ENCODE measurements at places on chromosomes 3 and 15.

DNA sequence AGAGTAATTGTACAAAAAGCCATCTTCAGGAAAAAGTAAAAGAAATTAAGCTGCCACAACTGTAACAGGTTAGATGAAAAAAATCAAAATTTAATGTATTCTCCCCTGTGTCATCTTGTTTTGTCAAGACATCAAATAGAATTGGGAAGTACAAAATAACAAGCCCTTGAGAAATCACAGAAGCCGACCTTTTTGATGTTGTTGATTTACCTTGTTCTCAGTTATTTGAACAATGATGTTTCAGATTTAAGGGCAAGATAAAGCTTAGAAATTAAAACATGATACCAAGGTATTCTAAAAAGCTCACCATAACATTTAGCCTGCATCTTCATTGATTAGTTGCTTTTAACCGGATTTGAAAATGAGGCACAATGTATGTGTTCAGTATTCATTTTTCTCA, 523.0 kb downstream of the FOXP1 start:
- DNase-seq, result no peak

GRCh38 chr15:69014454-69014853, at the start of gene NOX5:
Gene NOX5 (plus strand): TSS chr15:69014695. CDS start chr15:69014736, 41 bp downstream.
- DNase-seq, result peak; percentile 4

- DNase-seq, result no peak
Observed at GRCh38 chr15:39357480-39358268, 223.2 kb upstream of the THBS1 start.

DNA sequence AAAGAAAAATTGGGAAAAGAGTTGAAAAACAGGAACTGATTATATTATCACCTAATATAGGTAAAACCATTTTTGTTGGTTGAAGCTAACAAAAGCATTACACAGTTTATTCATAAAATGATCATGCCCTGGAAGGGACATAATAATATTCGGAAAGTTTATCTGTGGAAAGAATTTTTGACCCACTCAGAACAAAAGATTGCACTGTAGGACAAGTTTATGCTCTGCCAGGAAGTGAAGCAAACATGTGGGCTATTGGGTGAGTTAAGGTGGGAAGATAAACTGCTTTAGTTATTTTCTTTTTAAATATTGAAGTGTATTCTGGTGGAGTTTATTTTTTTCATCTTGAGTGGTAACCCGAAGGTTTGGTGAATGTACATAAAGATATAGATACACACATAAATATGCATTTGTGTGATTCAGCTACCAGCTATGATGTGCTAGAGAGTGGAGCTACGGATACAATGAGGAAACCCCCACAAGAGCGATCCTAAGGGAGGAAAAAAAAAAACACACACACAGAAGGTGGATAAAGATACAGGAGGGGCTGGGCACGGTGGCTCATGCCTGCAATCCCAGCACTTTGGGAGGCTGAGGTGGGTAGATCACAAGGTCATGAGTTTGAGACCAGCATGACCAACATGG, 506.4 kb upstream of the THBS1 start:
- DNase-seq, result no peak

DNA sequence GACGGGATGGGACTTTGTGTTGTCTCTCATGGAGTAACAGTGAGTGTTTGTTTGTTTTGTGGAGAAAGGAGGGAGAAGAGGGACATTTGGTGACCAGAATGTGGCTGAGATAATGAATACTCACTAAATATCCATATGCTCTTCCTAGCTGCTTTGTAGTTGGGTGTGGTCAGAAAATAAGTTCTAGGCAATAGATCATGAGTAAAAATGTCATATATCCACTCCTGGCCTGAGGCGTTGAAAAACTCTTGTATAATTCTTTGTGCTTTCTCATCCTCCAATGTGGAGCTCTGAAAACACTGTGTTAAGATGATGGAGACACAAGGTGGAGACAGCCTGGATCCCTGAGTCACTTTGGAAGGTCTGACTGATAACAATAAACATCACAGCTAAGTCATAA, 28.0 kb upstream of the IL16 start:
- DNase-seq, result no peak

DNA sequence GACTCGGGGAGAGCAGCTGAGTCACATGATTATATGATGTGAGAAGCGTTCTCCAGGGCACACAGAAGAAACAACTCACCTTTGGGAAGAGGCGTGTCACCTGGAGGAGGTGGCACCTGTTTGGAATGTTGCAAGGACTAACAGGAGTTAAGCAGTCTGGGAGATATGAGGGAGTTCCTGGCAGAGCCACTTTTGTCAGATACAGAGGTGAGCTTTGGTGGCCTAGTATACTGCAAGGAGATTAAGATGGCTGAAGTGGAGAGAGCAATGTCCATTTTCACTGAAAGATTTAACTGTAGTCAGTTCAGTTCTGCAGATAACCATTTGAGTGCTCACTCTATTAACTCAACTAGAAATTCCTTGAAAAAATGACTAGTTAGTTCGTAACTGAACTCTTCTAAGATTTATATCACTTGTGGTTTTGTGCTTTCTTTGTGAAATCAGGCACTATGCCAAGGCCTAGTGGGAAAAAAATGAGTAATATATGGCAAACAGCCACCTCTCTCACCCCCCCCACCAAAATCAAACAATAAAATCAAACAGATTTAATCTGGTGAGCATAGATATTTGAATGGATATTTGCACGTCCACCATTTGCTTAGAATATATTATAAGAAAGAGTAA, 61.3 kb downstream of the CRYBG3 start:
- DNase-seq, result peak; percentile 48

DNA sequence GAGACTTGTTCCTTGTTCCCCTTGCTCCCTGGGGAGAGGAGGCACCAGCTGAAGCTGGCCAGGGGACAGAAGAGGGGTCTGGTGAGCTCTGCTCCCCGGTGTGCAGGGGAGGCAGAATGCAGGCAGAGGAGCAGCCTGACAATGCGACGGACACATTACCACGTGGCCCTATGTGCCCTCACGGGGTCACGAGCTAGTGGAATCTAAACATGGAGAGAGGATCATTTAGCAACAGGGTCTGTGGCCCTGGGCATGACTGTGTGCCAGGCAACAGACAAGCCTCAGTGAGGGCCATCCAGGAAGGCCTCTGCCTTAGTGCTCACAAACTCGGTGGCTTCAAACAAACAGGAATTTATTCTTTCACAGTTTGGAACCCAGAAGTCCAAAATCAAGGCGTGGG, 8.5 kb upstream of the MUC4 start:
- no peak for DNase-seq

DNA sequence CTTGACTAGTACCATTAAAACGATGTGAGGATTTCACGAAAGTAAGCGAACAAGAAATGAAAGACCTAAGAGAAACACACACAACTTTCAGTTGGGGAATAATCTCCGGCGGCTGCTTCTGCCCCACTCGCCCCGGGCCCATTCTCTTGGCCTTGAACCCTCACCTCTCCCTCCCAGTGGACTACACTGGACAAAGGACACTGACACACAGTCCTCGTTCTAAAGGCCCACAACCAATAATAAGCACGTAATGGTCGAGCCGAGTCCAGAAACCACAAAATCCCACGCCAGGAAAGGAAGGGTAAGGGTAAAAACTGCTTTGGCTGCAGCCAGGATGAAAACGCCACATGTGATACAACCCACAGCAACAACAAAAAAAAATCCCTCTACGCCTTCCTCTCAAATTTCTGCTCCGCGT, 469 bp downstream of the ZNF770 start:
- DNase-seq, result no peak

GRCh38 chr3:194225988-194226663, 90.2 kb downstream of the HES1 start:
- peak; percentile 30 for DNase-seq

- no peak for DNase-seq
Observed at GRCh38 chr3:73633453-73633852, 8.7 kb upstream of the PDZRN3 start.

All from NCI-H69 (cell line).